Stimulated activated CD8-positive, alpha-beta memory T cell treated with anti-CD3 and anti-CD28 coated beads, Interleukin-4, amount 100 ng/mL, for 4 hours (primary cell): ENCODE measurements at places on chromosomes 6 and 20.

DNA sequence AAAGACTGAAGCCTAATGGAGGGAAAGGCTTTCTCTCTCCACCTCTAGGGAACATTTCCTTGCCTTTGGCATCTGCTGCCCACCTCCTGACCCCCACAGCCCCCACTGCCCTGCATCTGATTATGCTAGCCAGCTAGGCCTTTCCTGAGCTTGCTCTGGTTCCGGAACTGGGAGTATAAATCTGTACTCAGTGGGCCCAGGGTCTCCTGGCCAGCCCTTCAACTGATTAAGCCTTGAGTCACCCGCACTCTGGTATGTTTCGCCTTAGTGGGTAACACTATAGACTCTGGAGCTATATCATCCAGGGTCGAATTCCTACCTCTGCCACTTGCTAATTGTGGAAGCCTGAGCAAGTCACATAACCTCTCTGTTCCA lies 45.6 kb upstream of the RIPOR2 start:
- DNase-seq = no peak

DNA sequence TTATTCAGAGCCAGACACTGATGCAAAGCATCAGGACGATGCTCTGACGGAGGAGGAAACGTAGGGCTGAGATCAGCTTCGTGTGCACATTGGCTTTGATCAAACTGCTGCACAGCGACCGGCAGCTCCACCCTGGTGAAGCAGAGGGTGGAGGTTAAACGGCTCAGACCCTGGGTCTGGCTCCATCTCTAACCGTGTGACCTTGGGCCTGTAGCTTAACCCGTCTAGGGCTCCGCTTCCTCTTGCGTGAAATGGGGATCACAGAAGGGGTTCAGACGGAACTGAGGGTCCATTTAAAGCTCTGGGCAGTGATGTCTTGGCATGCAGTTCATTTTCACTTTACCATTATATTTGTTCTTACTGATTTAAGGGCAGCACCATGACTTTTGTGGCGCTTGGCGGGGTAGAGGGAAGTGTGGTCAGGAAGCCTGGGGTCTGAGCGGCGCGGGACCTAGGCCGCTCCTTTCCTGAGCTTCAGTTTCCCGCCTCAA lies 644 bp downstream of the RBL1 start:
- DNase-seq = no peak

DNA sequence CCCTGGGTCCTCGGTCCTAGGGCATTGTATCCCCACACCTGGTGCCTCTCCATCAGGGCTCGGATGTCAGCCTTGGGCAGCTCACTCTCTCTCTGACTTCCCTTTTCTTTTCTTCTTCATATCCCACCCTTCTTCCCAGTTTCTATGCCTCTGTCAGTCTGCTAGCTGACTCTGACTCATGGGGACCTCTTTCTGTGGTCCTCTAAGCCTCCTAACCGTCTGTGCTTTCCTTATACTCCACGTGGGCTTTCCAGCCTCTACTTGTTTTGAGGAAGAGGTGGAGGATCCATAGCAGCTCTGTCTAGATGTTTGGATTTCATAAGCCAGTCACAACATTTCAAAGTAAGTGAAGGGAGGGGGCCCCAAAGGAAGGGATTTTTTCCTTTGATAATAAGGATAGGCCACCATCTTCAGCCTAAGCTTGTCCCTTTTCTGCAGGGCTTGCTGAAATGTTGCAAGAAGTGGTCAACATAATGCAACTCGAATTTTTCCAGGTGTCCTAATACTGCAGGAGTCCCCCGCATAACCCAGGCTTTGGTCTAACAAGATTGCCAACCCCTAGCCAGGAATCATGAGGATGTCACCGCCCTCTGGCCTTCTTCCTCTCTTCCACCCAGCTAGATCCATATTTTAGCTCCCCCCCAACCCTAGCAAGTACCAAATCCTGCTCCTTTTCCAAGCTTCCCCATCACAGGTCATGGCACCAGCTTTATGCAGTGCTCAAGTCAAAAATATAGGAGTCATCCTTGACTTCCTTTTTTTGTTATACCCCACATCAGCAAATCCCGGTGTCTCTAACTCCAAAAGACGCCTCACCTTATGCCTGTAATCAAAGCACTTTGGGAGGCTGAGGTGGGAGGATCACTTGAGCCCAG lies 8.7 kb upstream of the PLTP start:
- no peak for DNase-seq

DNA sequence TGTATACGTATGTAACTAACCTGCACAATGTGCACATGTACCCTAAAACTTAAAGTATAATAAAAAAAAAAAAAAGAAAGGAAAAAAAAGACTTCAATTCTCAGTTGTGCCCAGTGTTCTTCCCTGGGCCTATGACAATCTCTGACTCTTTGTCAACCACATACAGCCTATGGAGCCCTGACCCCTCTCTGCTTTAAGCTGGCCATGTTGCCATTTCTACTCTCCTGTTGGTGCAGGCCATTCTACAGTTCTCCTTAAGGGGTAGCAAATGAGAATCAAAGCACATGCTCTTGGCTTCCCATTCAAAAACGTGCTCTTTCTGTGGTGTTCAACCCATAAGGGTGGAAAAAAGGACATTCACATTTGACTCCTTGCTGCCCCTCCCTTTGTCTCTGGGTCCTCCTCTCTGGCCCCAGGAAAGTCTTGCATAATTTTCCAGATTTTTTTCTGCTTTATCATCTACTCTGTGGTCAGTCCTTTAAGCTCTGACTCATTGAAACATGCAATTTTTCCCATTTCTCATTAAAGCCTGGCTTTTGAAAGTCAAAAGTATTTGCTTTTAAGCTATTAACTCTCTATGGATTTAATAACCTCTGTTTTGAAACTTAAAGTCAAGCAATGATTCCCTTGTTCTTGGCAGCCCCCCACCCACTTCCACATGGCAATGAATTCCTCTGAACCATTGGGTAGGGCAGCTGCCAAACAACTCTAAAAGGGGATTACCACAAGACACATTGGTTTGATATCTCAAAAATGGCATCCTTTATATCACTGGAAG lies 208.6 kb upstream of the MCHR2 start:
- DNase-seq = no peak

GRCh38 chr6:27205375-27206278 lies 41.9 kb upstream of the PRSS16 start:
- no peak for DNase-seq

DNA sequence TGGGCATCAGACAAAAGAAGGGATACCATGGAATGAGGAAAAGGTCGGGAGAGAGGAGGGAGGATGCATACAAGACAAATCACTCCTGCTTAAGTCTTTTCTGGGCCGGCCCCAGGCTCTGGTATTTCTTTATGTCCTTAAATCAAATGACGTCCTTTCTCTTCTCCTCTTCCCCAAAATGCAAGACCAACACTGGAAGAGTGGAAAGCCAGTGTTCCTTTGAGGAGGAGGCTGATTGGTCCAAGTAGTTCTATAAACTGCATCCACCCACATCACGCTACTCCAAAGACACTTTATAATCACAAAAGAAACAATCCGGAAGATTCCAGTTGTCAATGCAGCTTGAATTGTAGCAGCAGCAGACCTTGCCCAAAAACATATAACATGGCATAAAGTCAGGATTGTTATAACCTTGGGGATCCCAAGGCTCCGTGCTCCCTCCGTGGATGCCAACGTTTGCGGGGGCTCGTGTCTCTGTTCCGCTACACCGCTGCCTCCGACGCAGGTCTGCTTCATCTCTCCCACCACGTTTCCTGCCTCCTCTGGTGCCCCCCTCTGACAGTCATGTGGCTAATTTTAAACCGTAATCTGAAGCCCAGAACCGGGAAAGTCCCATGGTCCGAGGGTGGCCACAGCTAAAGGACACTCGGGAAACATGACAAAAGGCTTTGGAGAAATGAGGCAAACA lies 47.1 kb downstream of the MCUR1 start:
- DNase-seq = peak; percentile 20

GRCh38 chr6:100879317-100879716 lies 1.8 kb downstream of the ASCC3 start:
- DNase-seq = no peak

- DNase-seq = no peak
These were observed 64.3 kb upstream of the SULF2 start for GRCh38 chr20:47849596-47849995.

- DNase-seq = no peak
These were observed 216.9 kb downstream of the EYA2 start for GRCh38 chr20:47111576-47111975.
